Colonic mucosa (tissue), 4 donors: ENCODE measurements at places on chromosomes 11 and 22. TPM values are rescaled to one million over a fixed set of nuclear protein-coding genes. Genes with fewer than 3 reads are reported as not detected.

ACRV1 gene
- total RNA-seq, result not detected

- no peak overlapping the region for H3K4me3 ChIP-seq
- H3K27me3 ChIP-seq, result no peaks in the 10 kb centered on the region
- no peaks in the 10 kb centered on the region for H3K4me1 ChIP-seq
- no peak overlapping the region for H3K27ac ChIP-seq
These were observed 40.1 kb upstream of the PPARA start for GRCh38 chr22:46110215-46110614.

- H3K36me3 ChIP-seq, result no peaks in the 10 kb centered on the region
- H3K27ac ChIP-seq, result no peak overlapping the region
- no peak overlapping the region for H3K4me3 ChIP-seq
- no peaks in the 10 kb centered on the region for H3K4me1 ChIP-seq
These were observed 24.8 kb downstream of the APOL5 start for GRCh38 chr22:35742342-35743100.

GRCh38 chr11:77003963-77004362 lies 30.2 kb upstream of the B3GNT6 start:
- H3K4me3 ChIP-seq, result no peak overlapping the region
- no peaks in the 10 kb centered on the region for H3K27me3 ChIP-seq
- no peak overlapping the region for H3K27ac ChIP-seq
- H3K4me1 ChIP-seq, result no peaks in the 10 kb centered on the region
- H3K36me3 ChIP-seq, result no peaks in the 10 kb centered on the region
